ENCODE measurements at places on chromosomes 12 and 14.

DNA sequence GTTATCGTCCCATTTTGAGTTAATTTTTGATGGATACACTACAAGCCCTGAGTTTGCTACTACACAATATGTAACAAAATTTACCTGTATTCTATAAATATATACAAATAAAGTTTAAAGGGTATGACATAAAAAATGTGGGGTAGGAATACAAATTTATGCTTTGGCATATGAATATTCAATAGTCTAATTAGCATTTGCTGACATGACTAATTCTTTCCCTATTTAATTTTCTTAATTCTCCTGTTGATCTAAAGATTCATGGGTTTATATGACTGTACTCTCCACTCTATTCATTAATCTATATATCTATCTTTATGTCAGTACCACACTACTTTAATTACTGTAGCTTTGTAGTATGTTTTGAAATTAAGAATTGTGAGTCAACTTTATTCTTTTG lies 1840.7 kb upstream of the FLRT2 start:
- DNase-seq: no peak

- DNase-seq: no peak
These were observed 149.3 kb downstream of the DPF3 start for GRCh38 chr14:72744416-72745120.

DNA sequence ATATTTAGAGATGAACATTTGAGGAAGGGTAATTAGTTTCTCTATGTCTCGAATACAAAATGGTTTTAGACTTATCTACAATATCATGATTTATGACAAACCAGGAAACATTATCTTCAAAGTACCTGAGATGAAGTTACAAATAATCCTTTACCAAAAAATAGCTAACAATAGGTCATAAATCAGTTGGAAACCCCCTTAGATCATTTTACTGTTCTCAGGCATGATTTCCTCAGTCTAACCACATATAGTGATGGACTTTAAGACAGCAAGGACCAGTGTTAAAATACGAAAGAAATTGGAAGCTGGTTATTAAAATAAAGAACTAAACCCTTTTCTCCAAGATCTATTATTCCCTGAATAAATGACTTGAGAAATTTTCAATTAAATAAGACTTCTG lies 235.4 kb downstream of the RASSF9 start:
- DNase-seq: no peak

DNA sequence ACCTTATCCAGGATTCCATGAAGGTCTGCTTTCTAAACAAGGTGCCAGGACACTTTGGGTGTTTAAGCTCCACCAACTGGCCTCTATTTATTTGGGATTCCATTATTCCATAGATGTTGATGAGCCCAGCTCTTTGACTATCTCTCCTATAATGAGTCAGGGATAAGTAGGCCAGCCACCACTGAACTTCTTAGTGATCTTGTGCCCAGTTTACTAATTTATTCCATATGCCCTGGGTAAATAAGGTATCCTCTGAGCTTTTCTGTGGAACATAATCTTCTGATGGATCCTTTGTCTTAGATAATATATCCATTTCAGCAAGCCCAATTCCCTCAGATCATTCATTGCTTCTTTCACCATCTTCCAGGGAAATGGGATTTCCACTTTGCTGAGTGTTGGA lies 535.0 kb downstream of the FOXG1 start:
- DNase-seq: no peak

DNA sequence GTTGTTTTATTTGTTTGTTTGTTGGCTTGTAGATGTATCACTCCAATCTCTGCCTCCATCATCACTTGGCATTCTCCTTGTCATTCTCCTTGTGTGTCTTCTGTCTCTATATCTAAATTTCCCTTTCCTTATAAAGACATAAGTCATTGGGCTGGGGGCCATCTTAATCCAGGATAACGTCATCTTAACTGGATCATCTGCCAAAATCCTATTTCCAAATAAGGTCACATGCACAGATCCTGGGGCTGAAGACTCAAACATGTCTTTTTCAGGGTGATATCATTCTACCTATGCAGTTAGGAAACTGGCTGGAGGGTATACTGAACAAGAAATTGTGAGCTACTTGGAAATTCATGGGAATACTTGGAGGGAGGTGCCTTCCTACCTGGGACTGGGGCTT lies 8.7 kb upstream of the CCDC60 start:
- no peak for DNase-seq

- no peak for DNase-seq
These were observed at the start of gene SAV1 for GRCh38 chr14:50667996-50668825. SAV1 (minus strand) TSS chr14:50668306; CDS start chr14:50667967, 339 bp downstream.

DNA sequence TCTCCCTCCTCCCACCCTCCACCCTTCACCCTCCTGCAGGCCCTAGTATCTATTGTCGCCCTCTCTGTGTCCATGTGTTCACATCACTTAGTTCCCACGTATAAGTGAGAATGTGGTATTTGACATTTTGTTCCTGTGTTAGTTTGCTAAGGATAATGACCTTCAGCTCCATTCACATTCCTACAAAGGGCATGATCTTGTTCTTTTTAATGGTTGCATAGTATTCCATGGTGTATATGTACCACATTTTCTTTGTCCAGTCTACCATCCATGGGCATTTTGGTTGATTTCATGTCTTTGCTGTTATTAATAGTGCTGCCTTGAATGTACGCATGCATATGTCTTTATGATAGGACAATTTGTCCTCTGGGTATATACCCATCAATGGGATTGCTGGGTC lies 29.6 kb downstream of the C12orf71 start:
- no peak for DNase-seq

DNA sequence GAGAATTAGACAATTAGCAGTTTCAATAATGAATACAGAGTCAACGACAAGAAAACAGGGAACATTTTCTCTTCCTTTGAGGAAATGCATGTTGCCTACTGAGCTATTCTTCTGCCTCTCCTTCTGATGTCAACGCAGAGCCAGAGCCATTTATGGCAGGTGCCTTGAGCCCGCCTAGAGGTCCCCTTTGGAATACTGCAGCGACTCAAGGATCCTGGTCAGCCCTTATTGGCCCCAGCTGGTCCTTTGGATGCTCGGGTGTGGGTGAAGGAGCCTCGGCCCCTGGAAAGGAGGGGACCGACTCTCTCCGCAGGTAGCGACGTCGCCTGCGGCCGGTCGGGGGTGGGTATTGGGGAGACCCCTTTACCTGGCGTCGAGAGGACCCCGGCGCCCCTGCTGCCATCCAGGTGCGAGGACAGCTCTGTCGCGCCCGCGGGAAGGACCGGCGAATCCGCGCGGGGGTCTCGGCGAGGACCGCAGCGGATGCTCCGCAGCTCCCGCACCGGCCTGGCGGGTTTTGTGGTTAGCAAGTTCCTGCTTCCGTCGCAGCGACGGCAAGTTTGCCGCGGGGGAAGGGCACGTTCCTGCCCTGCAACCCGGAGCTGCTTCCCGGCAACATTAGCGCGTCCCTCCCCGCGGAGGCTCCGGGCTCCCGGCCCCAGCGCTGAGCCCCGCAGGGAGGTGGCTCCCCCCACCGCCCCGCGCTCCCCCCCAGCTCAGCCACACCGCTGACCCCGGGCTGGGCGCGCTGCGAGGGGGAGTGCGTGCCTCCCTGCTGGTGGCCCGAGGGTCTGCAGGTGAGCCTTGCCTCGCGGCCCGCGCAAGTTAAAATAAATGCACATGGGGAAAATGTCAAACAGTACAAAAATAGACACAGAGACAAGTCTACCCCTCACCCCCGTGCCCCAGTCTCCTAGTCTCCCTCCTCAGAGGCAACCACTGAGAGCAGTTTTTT lies at the start of gene MANSC1:
MANSC1 (minus strand) TSS at position 532 of the 955 bp plus-strand sequence. CDS start 6,928 bp downstream, outside the sequence.
- DNase-seq: no peak

- DNase-seq: no peak
These were observed 24.6 kb downstream of the TMED10 start for GRCh38 chr14:75151851-75152250.

DNA sequence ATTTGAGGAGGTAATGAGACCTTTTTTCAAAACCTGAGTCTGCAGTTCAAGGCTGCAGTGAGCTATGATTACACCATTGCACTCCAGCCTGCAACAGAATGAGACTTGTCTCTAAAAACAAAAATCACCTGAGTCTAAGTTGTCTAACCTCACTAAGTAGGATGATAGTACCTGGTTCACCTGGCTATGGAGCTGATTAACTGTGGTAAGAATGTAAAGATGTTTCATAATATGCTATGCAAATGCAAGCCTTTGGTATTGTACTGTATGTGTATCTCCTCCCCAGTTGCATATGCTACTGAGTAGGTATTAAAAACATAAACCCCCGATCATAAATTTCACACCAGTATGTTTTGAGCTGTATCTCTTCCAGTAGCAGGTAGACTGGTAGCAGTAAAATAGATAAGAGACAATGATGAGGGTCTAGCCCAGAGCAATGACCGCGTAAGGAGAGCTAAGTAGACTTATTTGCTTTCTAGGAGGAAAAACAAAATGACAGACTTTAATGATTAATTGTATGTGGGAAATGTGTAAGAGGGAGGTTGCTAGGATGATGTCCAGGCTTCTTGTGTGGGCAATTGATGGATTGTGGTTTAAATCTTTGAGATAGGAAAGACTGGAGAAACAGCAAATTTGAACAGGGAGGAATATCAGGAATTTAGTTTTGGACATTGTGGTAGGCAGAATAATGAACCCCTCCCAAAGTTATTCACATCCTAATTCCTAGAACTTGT lies 41.6 kb upstream of the EGLN3 start:
- no peak for DNase-seq

GRCh38 chr14:62528296-62528695 lies 517.0 kb downstream of the KCNH5 start:
- DNase-seq: no peak

DNA sequence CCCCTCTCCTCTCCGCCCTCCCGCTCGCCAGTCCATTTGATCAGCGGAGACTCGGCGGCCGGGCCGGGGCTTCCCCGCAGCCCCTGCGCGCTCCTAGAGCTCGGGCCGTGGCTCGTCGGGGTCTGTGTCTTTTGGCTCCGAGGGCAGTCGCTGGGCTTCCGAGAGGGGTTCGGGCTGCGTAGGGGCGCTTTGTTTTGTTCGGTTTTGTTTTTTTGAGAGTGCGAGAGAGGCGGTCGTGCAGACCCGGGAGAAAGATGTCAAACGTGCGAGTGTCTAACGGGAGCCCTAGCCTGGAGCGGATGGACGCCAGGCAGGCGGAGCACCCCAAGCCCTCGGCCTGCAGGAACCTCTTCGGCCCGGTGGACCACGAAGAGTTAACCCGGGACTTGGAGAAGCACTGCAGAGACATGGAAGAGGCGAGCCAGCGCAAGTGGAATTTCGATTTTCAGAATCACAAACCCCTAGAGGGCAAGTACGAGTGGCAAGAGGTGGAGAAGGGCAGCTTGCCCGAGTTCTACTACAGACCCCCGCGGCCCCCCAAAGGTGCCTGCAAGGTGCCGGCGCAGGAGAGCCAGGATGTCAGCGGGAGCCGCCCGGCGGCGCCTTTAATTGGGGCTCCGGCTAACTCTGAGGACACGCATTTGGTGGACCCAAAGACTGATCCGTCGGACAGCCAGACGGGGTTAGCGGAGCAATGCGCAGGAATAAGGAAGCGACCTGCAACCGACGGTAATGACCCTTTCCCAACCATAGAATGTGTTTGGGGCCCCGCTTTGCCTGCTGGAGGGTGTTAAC lies 615 bp downstream of the CDKN1B start:
- no peak for DNase-seq

GRCh38 chr12:100404769-100405407 lies 48.0 kb downstream of the SLC17A8 start:
- DNase-seq: no peak

DNA sequence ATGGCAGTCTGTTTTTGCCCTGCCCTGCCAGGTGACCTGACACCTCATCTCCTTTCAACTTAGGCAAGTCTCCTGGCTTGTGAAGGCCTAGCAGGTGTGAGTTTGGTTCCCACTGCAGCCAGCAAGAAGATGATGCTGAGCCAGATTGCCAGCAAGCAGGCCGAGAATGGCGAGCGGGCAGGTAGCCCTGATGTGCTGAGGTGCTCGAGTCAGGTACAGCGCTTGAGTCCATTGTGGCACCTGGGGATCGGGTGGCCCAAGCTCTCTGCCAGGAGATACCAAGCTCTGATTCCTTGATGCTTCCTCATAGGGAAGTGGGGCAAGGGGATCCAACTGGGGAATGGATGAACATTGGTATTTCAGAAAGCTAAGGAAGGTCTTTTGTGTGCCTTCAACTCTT lies 4.1 kb upstream of the CSAD start:
- no peak for DNase-seq

GRCh38 chr12:123633379-123634141 lies at the start of the genes EIF2B1 and GTF2H3:
EIF2B1 (minus strand) TSS chr12:123633686; CDS start chr12:123633557, 129 bp downstream.
GTF2H3 (plus strand) TSS chr12:123633829; CDS start chr12:123633860, 31 bp downstream.
- DNase-seq: peak; percentile 74

DNA sequence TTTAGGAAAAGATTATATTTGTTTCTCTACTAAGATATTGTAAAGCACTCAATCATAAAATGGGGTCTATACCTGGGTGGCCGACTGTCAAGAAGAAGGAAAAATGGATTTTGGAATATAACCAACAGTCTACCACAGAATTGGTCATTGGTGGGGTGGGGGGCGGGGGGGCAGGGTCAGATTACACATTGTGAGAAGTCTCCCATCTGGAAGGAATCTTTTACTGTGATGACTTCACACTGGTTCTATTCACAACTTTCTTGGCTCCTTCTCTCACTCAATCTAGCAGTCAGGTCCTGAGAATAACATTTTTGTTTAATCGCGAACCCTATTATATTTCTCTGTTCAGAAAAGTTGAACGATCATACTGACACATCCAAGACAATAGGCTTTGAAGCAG lies 8.7 kb upstream of the CLEC4E start:
- no peak for DNase-seq

GRCh38 chr14:37060496-37061260 lies 111.7 kb downstream of the SLC25A21 start:
- DNase-seq: no peak

- DNase-seq: no peak
These were observed 1004.2 kb downstream of the TMEM121 start for GRCh38 chr14:106530423-106531107.

- no peak for DNase-seq
These were observed 8.1 kb upstream of the RNF34 start for GRCh38 chr12:121391619-121392324.

GRCh38 chr12:70852416-70853150 lies 68.0 kb downstream of the PTPRR start:
- no peak for DNase-seq

GRCh38 chr14:58464652-58465051 lies 37.1 kb downstream of the KIAA0586 start:
- no peak for DNase-seq

DNA sequence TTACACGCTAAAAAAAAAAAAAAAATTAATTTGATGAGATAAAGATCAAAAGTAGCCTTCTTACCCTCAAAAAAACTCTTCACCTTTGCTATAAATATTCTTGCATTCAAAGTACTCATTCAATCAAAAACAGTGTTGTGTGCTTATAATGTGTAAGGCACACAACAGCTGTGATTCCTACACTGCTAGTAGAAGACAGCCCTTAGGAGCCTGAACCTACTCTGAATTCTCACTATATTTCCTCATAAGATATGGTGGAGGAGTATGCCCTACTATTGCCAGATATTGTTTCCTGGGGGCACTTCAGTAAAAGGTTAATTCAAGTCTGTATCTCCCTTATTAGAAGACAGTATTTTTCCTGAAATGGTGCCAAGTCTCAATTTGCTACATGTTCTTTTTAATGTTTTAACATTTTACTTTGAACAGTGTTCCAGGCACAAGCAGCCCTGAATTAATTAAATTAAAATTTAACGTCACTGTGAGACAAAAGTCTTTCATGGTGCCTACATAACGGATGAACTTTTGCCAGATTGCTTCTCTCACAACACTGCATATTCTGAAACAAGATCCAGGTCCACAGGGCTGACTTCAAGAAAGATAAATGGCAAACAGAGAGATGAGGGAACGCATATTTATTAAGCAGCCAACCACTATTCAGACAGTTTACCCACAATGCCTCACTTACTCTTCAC lies 19.3 kb downstream of the PPP2R5E start:
- no peak for DNase-seq
